ENCODE measurements at places on chromosomes 5 and 9.
A peak's percentile ranks its signal among the peaks of the same experiment; 100 is the strongest.

GRCh38 chr5:159412284-159413046 lies 82.2 kb upstream of the IL12B start:
- DNase-seq = peak; percentile 54

- no peak for DNase-seq
Measured at GRCh38 chr5:111345731-111346130, 121.5 kb downstream of the CAMK4 start.

GRCh38 chr9:137253717-137254623 lies 1.2 kb upstream of the NELFB start:
- no peak for DNase-seq

DNA sequence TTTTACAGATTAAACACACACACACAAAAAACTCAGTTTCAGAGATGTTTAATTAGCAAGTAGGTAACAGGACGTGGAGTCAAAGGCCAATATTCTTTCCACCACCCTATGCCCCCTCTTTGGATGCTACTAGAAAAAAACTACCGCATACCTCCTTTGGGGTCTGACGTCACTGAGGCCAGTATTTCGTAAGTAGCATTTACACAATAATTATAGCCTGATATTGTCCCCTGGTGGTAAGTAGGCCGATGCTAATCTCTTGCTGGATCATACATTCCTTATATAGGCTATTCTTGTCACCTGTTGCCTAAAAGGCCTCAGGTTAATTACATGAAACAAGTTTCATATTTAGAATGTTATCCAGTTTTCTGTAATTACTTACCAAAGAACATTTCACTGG lies 21.0 kb upstream of the SMARCA2 start:
- DNase-seq = no peak

- DNase-seq = no peak
Measured at GRCh38 chr5:88190106-88190834, 78.4 kb downstream of the TMEM161B start.

GRCh38 chr5:140855772-140856674 lies at the start of gene PCDHA10:
Gene PCDHA10 (plus strand): TSS chr5:140855897. CDS start chr5:140856049, 152 bp downstream.
- no peak for DNase-seq

DNA sequence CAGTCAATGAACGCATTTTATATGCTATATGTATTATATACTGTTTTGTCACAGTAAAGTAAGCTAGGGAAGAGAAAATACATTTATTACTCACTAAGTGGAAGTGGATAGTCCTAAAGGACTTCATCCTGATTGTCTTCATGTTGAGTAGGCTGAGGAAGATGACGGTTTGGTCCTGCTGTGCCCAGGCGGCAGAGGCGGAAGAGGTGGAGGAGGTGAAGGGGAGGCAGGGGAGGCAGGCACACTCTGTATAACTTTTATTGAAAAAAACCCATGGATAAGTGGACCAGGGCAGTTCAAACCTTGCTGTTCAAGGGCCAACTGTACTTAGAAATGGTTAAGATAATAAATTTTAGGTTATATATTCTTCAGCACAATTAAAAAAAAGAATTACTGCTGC lies 28.5 kb downstream of the TJP2 start:
- no peak for DNase-seq

DNA sequence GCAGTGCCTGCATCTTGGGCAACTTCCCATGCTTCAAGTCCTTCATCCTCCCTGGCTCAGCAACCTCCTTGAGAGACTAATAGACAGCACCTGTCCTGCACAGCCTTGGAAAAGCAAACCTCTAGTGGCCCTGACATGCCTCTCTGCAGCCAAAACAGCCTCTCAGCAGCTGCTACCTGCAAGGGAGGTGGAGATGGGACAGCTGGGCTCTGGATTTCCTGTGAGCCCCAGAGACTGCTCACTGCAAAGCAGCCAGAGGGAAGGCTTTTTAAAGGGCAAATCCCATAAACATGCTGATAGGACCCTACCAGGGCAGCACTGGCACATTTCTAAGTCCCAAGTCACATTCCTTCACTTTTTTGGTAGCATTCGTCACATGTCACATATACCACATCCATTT lies 31.5 kb upstream of the MYORG start:
- DNase-seq = no peak

GRCh38 chr5:174348311-174348981 lies 302.9 kb downstream of the NSG2 start:
- DNase-seq = no peak

DNA sequence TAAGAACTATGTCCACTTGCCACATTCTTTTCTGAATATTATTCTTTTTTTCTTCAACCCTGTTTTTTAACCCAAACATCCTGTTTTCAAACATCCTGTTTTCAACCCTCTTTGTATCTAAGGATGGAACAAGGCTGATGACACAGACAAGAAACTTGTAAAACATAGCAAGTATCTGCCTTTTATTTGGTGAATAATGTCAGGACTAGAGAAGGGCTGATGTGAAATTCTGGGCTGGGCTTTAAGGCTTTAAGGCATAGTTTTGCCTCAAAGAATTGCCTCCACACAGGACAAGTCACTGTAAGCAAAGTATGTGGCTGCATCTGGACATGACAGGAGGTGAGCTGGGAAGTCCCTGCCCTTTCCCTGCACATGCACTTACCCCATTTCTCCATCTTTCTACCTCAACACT lies 42.5 kb upstream of the RIC1 start:
- no peak for DNase-seq

- no peak for DNase-seq
Measured at GRCh38 chr9:132410642-132411041, 631 bp downstream of the CFAP77 start.

GRCh38 chr5:54156577-54156976 lies 153.8 kb downstream of the ARL15 start:
- no peak for DNase-seq

DNA sequence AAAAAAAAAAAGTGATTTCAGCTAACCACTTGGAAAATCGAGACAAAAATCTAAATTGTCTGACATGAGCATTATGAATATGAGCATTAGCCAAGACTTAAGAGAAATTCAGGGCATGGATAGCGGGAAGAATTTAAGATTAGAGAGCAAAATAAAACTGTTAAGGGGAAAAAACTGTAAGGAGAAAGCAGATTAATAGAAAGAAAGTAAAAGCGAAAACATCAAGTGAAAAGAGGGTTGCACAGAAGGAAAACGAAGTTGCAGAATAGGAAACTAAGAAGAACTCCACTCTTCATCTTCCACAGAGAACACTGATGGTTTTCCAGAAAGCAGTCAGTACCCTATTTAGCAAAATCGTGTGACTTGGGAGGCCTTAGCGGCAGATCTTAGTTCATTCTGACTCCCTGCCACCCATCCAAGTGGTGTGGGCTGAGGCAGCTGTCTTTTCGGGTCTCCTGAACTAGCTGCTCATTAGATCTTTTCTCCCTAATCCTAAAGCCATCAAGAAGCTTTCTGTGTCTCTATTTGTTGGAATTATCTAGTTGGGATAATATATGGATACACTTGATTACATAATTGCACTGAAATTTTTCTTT lies 3.7 kb downstream of the NIM1K start:
- no peak for DNase-seq
